ENCODE measurements at places on chromosomes 12 and 14.

GRCh38 chr12:120224304-120225199 is 23.6 kb upstream of the RPLP0 start:
- DNase-seq: peak; percentile 47

GRCh38 chr14:76829013-76829365 is 2.8 kb downstream of the LRRC74A start:
- no peak for DNase-seq

- no peak for DNase-seq
Observed at GRCh38 chr14:80927083-80927989, 14.2 kb downstream of the CEP128 start.

- no peak for DNase-seq
Observed at GRCh38 chr12:80655751-80656150, 51.7 kb upstream of the MYF6 start.

Data from GM12891 (cell line).